ENCODE measurements at places on chromosomes 7 and 10.

DNA sequence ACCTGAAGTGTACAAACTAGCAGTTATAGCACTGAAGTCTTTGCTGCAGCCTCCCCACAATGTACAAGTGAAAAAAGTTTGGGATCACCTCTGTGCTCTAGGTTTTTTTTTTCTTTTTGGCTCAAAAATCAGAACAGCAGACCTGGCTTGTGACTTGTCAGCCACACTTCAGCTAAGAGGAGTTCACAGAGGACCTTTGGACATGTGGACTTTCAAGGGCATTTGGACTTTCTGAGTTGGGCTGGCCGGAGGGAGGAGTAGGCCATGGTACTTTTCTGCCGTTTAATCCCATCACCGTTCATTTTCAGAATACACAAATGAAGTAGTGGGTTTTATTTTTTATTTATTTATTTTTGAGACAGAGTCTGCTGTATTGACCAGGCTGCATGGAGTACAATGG, 21.9 kb upstream of the ACSL5 start:
- no peak for DNase-seq

GRCh38 chr7:12557282-12557681, 13.2 kb upstream of the SCIN start:
- DNase-seq: no peak

- no peak for DNase-seq
Measured at GRCh38 chr7:2810682-2811415, 33.3 kb downstream of the GNA12 start.

- DNase-seq: no peak
Measured at GRCh38 chr7:73809467-73809951, 21.3 kb upstream of the CLDN4 start.

GRCh38 chr7:22173685-22174573, 183.0 kb downstream of the RAPGEF5 start:
- DNase-seq: no peak

Data from CD4-positive, CD25-positive, alpha-beta regulatory T cell (primary cell).